ENCODE measurements at places on chromosomes 2 and 18.

DNA sequence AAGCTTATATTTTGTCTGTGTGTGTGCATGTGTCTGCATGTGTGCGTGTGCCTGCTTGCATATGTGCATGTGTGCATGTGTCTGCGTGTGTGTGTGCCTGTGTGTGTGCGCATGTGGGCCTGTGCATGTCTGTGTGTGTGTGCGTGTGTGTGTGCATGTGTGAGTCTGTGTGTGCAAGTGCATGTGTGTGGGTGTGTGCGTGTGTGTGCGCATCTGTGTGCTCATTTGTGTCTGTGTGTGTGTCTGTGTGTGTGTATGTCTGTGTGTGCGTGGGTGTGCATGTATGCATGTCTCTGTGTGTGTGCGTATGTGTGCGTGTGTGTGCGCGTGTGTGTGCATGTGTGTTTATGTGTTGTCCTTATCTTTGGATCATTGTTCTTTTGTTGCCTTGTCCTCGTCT, 56.8 kb downstream of the DSC3 start:
- no peak for DNase-seq

- DNase-seq: peak; percentile 84
Observed at GRCh38 chr18:3604498-3605408, 154.8 kb downstream of the TGIF1 start.

DNA sequence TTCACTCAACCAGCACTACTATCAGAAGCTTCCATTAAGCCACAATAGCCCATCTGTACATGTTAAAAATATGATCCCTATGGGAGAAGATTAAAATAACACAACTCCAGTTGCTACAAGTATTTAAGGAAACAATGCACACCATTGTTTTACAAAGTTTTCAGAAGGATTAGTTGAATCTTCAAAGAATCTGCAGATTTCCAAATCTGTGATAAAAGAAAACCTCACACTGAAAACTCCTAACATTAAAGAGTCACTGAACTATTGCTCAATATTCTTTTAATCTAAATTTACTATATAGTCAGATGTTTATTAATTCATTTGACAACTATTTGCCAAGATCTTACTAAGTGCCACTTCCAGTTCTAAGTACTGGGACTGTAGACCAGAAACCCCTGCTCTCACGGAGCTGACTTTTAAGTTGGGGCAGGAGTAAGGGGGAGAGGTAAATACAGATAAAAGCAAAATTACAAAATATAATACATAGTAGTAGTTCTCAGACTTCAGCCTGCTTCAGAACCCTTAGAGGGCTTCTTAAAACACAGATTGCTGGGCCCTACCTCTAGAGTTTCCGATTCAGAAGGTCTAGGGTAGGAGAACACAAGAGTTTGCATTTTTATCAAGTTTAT, 94.4 kb downstream of the STK39 start:
- DNase-seq: no peak

GRCh38 chr2:129479892-129480291, 499.6 kb upstream of the RAB6C start:
- DNase-seq: no peak

DNA sequence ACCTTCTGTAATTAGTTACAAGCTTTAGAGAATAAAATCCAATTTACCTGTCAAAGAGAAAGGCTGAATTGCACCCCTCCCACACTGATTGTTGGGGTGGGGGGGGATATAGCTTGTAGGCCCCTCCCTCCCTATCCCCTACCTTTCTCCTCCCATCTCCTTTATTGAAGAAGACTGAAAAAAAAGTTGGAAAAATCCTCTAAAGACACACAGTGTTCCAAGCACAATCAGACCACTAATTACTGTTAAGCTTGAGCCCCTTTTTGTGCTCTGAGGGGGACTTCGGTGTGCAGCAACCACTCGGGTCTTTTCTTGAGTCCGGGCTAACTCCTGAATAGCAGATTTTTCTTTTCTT, 43.0 kb upstream of the FZD5 start:
- no peak for DNase-seq

- DNase-seq: no peak
Observed at GRCh38 chr2:98015671-98016070, 19.9 kb upstream of the TMEM131 start.

- DNase-seq: no peak
Observed at GRCh38 chr2:96535331-96535730, 1.2 kb upstream of the ARID5A start.

Measured in hematopoietic multipotent progenitor cell treated with erythropoietin and hydrocortisone succinate and interleukin-3 and kit ligand, for 6 days (in vitro differentiated cells).